CD4-positive, alpha-beta T cell treated with Interleukin-6 at 100 ng/mL for 8 hours (primary cell): ENCODE measurements at places on chromosomes 1 and 21.
A peak's percentile ranks its signal among the peaks of the same experiment; 100 is the strongest.

DNA sequence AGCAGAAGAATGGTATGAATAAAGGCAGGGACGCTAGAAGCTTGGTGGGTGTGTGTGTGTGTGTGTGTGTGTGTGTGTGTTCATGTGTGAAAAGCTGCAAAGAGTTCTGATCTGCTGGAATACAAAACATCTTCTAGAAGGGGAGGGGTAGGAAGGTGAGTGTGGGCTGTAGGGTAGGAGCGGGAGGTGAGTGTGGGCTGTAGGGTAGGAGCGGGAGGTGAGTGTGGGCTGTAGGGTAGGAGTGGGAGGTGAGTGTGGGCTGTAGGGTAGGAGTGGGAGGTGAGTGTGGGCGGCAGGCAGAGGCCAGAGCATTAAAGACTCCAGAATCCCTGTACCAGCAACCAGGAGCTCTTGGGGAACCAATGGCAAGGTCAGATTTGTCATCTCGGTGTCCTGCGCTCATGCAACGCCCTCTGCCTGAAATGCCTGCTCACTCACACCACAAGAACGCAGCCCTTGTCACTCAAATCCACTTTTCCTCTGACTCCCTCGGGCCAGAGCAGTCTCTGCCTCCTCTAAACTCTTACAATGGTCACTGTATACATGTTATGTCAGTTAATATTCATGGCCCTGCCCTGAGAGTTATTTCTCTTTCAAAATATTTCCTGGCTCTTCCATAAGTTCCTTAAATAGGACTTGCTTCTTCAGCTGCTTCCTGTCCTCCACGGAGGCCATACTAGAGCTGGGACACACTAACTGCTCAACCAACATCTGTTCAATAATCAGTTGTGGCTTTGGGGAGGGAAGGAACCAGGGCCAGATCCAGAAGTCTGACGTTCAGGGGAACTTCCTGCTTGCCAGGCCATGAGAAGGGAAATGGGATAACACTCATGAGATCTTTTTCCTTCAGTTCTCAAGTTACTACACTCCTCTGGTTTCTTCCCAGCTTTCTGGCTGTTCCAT lies 53.6 kb upstream of the ZNF644 start:
- DNase-seq: no peak

- DNase-seq: no peak
These were observed 30.6 kb upstream of the MARK1 start for GRCh38 chr1:220497220-220497947.

- no peak for DNase-seq
These were observed 27.6 kb downstream of the USP33 start for GRCh38 chr1:77732090-77732489.

GRCh38 chr1:11000526-11000925 lies 11.9 kb upstream of the TARDBP start:
- no peak for DNase-seq

GRCh38 chr1:154129391-154129970 lies 25.4 kb downstream of the NUP210L start:
- DNase-seq: no peak

DNA sequence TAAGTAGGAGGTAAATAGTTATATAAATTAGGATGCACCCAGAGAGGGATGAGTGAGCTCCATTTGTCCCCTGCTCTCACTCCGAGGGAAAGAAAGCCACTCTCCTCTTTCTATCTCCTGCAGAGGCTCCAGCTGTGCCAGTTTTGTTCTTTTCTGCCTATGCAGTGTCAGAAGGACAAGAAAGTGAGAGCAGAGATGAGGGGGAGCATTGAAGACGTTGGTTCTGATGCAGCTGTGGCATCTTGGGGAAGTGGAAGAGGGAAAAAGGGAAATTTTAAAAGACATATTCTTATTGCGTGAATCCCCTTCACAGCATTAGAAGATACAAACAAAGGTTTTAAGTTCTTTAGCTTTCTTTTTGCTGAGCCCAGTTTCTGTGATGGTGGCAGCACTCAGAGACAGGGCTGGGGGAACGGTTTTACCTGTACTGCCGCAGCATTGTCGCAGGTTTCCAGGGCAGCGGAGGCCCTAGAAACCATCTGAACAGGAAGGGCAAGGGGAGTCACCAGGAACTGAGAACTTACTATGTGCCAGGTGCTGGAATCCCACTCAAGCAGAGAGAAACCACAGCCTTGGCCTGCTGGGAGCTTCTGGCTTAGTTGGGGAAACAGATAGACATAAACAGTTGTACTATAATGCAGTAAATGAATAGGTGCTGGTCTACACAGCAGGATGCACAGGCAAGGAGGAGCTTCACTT lies 44.9 kb upstream of the USP24 start:
- no peak for DNase-seq

DNA sequence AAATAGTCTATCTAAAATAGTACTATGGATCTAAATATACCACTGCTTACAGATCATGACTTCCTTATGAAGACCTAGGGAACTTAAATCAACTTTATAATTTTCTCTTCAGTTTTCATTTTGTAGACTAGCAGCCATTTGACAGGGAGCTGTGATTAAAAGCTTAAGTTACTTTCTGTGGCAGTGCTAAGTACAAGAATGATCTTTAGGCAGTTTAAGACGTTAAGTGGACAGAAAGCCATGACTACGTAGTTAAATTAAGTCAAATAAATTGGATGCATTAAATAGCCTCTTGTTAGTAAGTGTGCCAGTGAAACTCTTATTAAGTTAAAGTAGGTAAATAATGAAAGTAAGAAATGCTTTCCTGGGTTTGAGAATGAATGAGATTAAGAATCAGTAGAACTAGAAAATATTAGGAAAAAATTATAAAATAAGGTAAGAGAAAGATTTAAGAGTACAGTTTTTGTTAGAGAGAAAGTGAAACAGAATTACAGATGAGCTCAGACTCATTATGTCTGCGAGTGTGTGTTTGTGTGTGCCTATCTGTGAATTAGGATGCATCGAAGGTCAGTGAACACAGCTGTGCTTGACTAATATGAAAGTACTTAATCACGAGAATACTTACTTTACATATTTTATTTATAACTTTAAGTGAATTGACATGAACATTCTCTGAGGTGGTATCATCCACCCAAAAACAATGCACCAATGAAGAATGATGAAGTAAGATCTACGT lies 336.9 kb downstream of the KCNT2 start:
- DNase-seq: no peak

- no peak for DNase-seq
These were observed 536 bp upstream of the ABCD3 start for GRCh38 chr1:94417728-94417977.

DNA sequence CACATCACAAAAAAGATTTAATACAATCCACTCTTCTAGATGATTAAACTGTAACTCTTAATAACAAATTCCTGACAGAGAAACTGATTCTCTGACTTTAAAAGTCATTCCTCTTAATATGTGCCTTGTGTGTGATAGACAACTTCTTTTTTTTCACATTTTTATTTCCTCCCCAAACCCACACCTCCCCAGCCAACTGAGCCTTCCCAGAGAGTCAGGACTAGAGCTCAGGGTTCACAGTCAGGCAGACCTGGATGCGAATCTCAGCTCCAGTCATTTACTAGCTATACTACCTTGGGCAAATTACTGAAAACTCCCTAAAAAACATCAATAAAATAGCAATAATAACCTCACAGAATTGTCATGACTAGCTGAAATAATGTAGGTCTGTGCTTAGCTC lies 14.2 kb downstream of the ATPAF1 start:
- DNase-seq: no peak

GRCh38 chr1:228044961-228045360 lies 37.5 kb upstream of the ARF1 start:
- DNase-seq: no peak

DNA sequence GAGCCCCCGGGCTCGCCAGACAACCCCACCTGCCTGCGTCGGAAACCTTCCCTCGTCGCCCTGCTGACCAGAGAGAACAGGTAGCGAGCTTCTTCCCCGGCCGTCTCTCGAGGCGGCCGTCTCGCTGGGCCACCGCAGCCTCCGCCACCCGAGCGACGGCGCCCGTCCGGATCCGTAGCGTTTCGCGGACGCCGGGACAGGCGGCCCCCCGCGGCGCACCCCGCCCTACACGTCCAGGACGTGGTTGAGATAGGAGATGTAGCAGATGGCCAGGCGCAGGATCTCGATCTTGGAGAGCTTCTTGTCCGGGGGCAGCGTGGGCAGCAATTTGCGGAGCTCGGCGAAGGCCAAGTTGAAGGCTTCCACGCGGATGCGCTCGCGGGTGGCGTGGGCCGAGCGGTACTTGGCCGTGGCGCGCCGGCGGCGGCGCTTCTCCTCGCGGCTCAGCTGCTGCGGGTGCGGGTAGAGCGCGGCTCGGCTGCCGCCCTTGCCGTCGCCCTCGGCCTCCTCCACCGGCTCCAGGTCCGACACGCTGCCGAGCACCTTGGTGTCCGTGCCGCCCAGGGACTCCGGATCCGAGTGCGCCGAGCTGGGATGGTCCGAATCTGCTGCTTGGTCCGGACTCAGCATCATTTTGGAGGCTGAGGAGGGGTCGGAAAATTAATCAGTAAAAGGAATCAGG lies 3.0 kb downstream of the NHLH2 start:
- no peak for DNase-seq

GRCh38 chr1:53681977-53682685 lies 56.8 kb downstream of the GLIS1 start:
- DNase-seq: peak; percentile 6

- DNase-seq: no peak
These were observed 63.5 kb downstream of the SKI start for GRCh38 chr1:2291577-2291976.

GRCh38 chr1:185238447-185238846 lies 78.6 kb downstream of the IVNS1ABP start:
- DNase-seq: peak; percentile 17

DNA sequence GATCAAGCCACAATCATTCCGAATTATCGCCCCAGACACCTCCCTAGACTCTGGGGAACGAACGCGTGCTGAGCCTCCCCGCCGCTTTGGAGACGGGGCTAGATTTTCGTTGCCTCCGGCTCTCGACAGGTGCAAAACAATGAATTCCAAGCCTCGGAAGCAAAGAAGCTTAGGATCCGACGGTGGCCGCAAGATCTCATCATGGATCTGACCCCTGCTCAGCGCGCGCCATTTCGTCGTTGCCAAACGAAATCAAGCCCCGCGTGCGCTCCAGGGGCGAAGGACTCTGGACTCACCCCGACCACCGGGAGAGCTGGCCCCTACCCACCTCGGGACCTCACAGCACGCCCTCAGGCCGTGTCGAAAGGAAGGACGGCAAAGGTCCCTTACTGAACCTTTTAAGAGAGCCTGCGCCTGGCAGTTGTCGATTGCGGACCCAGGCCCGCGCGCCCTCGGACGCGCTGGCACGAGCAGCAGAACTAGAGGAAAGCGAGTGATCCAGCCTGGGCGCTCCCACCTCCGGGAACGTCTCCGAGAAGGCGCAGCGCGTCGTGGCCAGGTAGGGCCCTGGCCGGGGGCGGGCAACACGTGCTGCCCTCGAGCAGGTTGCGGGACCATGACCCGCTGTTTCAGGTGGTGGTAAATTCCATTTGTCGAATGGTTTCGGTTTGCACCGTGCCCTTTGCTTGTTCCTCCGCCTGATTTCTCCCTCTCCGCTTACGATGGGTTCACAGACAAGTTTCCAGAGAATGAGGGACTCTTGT lies 1.6 kb upstream of the RUNX3 start:
- no peak for DNase-seq

GRCh38 chr1:101162736-101163735 lies 73.8 kb upstream of the S1PR1 start:
- DNase-seq: no peak

GRCh38 chr21:36859744-36860501 lies 106.5 kb downstream of the HLCS start:
- DNase-seq: peak; percentile 22

- DNase-seq: no peak
These were observed 163.7 kb upstream of the BEND5 start for GRCh38 chr1:48940354-48940753.
